Lower lobe of right lung (tissue), 2 donors: ENCODE measurements at places on chromosomes 1 and 21.
A peak's percentile ranks its signal among the peaks of the same experiment; 100 is the strongest.

DNA sequence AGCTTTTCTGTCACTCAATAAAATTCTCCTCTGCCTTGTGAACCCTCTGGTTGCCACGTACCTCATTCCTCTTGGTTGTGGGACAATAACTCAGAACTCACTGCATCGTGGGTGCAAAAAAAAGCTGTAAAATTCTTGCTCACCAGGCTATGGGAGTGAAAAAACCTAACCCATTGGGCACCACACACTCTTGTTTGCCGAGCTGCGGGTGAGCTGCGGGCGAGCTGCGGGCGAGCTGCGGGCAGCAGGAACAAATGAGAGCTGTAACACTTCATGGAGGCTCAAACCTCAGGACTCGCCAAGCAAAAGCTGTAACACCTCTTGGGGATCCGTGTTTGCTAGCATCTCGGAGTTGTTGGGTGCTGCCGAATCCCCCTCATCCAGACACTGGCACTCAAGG lies 641.3 kb upstream of the CHRM3 start:
- no peak overlapping the region for H3K4me3 ChIP-seq
- no peaks in the 10 kb centered on the region for H3K36me3 ChIP-seq
- DNase-seq = no peak

DNA sequence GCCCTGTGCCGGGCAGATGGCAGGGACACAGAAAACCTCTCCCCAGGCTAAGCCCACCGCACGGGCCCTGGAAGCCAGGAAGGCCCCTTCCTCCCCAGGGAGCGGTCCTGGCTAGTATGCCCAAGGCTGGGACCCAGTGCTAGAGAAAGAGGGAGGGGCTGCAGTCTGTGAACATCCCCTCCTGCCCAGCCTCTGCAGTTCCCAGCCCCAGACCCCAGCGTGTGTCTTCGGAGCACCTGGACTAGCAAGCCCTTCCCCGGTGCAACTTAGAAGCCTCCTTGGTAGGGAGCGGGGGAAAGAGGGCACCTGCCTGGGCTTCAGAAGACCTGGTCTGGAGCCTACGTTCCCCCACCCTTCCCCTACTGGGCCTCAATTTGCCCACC lies 2.1 kb downstream of the PLEKHG5 start:
- no peak overlapping the region for H3K4me3 ChIP-seq
- H3K4me1 ChIP-seq = peaks cover 47% of the 10 kb centered on the region
- no peaks in the 10 kb centered on the region for H3K36me3 ChIP-seq
- DNase-seq = no peak
- H3K27me3 ChIP-seq = peaks cover 32% of the 10 kb centered on the region

DNA sequence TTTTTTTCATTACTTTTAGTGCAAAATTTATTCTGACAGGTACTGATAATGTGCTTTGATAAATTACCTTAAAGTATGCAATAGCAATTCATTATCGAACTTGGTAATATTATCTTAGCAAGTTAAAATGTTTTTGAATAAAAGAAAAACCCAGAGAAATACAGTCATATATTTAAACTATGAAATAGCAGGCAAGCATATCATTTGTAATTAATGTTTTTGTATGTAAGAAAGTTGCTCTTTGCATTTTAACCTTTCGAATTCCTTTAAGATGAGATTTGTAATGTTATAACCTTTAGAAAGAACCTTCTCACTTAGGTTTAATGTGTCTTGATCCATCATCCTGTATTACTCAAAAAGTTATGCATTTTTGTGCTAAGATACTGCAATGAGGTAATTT lies 585.6 kb downstream of the PTBP2 start:
- H3K27ac ChIP-seq = no peak overlapping the region
- H3K36me3 ChIP-seq = peaks cover 19% of the 10 kb centered on the region
- no peaks in the 10 kb centered on the region for H3K27me3 ChIP-seq
- H3K4me3 ChIP-seq = no peak overlapping the region
- DNase-seq = no peak

- no peaks in the 10 kb centered on the region for H3K27me3 ChIP-seq
- H3K4me3 ChIP-seq = no peak overlapping the region
- no peak for DNase-seq
- no peaks in the 10 kb centered on the region for H3K36me3 ChIP-seq
- H3K4me1 ChIP-seq = peaks cover 27% of the 10 kb centered on the region
These were observed 16.0 kb downstream of the TNFSF4 start for GRCh38 chr1:173191011-173191705.

DNA sequence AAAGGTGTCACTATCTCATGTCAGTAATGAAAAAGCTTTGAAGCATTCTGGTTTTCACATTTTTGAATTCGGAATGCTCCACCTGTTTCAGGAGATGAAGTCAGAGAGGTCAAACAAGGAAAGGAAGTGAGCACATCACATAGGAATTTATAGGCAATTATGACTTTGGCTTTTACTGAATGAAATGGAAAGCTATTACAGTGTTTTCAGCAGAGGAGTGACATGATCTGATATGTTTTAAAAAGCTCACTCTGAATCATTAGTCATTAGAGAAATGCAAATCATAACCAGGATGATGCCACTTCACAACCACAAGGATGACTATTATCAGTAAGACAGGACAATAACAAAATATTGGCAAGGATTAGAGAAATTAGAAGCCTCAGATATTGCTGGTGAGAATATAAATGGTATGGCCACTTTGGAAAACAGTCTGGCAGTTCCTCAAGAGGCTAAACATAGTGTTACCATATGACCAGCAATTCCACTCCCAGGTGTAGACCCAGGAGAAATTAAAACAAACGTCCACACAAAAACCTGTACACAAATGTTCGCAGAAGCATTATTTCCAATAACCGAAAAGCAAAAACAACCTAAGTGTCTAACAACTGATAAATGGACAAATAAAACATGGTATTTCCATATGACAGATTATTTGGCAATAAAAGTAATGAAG lies 7.5 kb downstream of the TAF1A start:
- no peak for DNase-seq
- H3K36me3 ChIP-seq = peaks cover 18% of the 10 kb centered on the region

DNA sequence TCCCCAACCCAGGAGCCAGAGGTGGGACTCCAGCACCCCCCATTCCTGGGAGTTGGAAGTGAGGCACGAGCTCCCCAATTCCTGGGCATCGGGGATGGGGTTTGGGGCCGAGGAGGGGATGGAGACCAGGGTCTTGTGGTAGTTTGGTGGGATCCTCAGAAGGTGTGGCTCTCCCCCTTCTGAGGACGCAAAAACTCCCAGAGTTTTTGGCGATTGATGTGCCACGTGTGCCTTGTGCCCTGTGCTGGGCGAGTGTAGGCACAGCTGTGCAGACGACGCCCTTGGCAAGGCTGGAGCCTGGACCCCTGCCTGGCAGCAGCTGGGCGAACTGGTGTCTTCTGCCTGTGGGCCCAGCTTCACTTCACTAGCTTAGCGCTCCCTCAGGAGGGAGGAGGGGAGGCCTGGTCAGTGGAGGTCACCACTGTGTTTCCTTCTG lies 2.6 kb downstream of the GUK1 start:
- H3K36me3 ChIP-seq = peaks cover 37% of the 10 kb centered on the region
- peak overlapping the region; percentile 99 for H3K27ac ChIP-seq
- DNase-seq = no peak
- H3K4me1 ChIP-seq = peaks cover 48% of the 10 kb centered on the region
- H3K27me3 ChIP-seq = no peaks in the 10 kb centered on the region

- H3K36me3 ChIP-seq = no peaks in the 10 kb centered on the region
- H3K27ac ChIP-seq = no peak overlapping the region
- H3K27me3 ChIP-seq = no peaks in the 10 kb centered on the region
- no peak for DNase-seq
These were observed 42.5 kb downstream of the RYR2 start for GRCh38 chr1:237084341-237085077.
